Islet precursor cell (in vitro differentiated cells): ENCODE measurements at places on chromosomes 6 and 20.

GRCh38 chr6:23905133-23905815, 220.7 kb upstream of the NRSN1 start:
- no peak for DNase-seq

- no peak for DNase-seq
Observed at GRCh38 chr6:29171736-29172135, 1.0 kb downstream of the OR2J2 start.

- no peak for DNase-seq
Observed at GRCh38 chr20:38856570-38856969, 51.1 kb downstream of the PPP1R16B start.

- no peak for DNase-seq
Observed at GRCh38 chr20:50918403-50918802, 12.8 kb downstream of the ADNP start.

- peak; percentile 87 for DNase-seq
Observed at GRCh38 chr20:50248104-50248641, 57.5 kb downstream of the CEBPB start.

- DNase-seq, result no peak
Observed at GRCh38 chr6:91161246-91161645, 574.4 kb upstream of the MAP3K7 start.

- no peak for DNase-seq
Observed at GRCh38 chr6:12353731-12354130, 63.6 kb downstream of the EDN1 start.
